ENCODE measurements at places on chromosomes 11 and 22. TPM values are rescaled to one million over a fixed set of nuclear protein-coding genes. Genes with fewer than 3 reads are reported as not detected.

The SLC37A2 gene
- 26.0 TPM for total RNA-seq

The CCDC116 gene
- 0.36 TPM for total RNA-seq

The SLC5A1 gene
- not detected for total RNA-seq

The BDNF gene
- 0.72 TPM for total RNA-seq

The NOX4 gene
- 2.6 TPM for total RNA-seq

The TIGD3 gene
- total RNA-seq, result 0.63 TPM

The LRRN4CL gene
- total RNA-seq, result 49.3 TPM

The MED17 gene
- 24.1 TPM for total RNA-seq

The RFPL1 gene
- not detected for total RNA-seq

The C22orf42 gene
- total RNA-seq, result not detected

The BACE1 gene
- total RNA-seq, result 24.0 TPM

DNA sequence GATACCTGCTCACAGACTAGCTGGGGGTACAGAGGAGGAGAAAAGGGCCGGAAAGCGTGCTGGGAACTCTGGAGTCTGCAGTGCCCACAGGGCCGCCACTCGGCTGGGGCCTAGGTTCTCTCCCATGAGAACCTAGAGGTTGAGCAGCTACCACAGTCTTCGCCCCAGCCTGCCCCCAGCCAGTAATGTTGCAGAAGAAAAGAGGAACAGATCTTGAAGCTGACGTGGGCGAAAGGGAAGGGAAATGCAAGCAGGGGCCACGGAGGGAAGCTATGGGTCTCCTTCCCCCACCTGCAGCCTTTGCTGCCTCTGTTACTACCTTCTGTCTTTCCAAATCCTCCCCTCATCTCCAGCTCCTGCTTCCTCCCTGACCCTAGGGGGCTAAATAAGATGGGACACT, 28.8 kb upstream of the P2RY2 start:
- no peak for DNase-seq

- no peak for DNase-seq
Measured at GRCh38 chr11:18726040-18726439, at the start of gene IGSF22. Gene IGSF22, minus strand, starts transcription at chr11:18726188. Its CDS starts 1,952 bp downstream, at chr11:18724236.

DNA sequence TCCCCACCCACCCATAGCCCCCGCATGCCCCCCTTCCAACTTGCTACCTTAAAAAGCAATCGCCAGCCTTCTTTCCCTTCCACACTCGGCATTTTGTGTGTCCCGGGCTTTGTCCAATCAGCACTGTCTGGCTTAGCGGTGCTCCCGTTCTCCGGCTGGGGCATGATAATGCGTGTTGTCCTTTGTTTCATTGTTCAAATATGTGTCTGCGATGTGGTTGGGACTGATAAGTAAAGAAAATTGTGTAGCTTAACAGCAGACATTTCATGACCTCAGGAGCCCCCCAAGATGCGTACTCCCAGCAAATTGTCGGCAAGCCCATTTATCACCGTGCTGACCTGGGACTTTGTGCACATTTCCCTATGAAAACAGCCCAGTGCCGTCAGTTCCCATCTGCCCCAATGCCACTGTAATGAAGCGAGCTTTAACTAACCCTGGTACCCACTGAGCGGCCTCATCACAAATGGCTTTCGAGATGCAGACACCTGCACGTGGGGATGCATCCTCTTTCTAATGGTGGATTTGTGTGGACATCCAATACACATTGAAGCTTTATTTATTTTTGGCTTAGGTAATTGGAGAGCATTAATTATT, 167.0 kb upstream of the E2F8 start:
- DNase-seq, result no peak

DNA sequence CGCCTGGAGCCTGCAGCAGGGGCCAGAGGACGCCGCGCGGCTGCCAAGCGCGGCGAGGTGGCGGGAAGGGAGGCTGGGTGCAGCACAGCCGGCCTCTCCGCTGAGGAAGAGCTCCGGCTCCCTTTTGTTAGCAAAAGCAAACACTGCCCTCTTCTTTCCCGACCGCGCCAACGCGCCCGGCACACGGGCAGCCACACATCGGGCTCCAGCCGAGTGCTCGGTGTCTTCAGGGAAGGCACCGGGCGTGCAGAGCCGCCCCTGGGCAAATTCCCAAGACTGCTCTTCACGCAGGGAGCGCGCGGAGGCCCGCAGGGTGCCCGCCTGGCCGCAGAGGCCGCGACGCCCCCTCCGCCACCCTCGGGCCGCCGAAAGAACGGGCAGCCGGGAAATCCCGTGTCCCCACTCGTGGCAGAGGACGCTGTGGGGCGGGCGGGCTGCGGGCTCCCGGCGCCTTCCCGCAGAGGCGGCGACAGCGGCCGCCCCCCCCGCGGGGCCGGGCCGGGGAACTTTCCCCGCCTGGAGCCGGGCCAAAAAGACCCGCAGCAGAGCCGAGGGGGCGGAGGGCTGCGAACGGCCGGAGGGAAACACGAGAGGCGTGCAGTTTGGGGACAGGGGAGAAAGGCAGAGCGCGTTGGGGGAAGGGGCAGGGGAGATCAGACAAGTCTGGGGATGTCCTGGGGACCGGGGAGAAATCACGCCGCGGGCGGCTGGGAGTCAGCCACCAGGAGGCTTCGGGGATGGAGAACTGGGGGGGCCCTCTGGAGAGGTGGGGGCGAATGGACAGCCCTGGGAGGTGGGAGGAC, 931 bp downstream of the CADM1 start:
- DNase-seq, result no peak

DNA sequence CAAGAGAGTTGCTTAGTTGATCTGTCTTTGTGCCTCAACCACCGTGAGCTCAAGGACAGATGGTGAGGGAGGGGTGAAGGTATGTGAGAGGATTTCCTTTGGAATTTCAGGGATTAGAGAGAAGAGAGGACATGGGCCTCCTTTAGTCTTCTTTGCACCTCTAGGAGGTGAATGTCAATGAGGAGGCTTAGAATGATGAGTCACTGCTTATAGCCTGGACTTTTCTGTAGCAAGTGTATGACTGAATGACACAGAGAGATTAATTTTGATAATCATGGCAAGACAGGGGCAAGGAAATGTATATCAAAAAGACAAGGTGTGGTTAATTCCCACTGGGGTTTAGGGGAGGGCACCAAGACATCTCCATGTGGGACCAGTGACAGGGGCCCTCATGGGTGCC, 947.3 kb upstream of the TENM4 start:
- no peak for DNase-seq

GRCh38 chr11:117335399-117335798, 7.7 kb downstream of the CEP164 start:
- no peak for DNase-seq

- no peak for DNase-seq
Measured at GRCh38 chr11:69311767-69312385, 17.9 kb downstream of the MYEOV start.

- DNase-seq, result no peak
Measured at GRCh38 chr11:82843057-82843795, 57.0 kb downstream of the PRCP start.

DNA sequence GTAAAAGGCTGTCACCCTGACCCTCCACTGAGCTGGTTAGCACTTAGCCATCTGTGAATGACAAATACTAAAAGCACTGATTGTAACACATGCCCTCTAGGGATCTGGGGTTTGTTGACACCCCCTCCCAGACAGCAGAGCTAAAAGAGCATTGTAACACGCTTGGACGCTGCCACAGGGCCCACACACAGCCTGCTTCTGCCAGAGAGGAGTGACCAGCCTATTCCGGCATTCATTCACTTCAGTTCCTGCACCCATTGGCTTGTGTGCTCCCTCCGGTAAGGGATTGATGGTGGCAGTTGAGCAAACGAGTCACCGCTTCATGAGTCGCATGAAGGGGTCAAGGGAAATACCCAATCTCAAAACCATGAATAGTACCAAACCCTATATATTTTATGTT, 15.8 kb downstream of the OR10D3 start:
- no peak for DNase-seq

GRCh38 chr22:19181786-19182471, 3.4 kb upstream of the SLC25A1 start:
- DNase-seq, result no peak

- no peak for DNase-seq
Measured at GRCh38 chr11:114166897-114167323, 107.4 kb downstream of the ZBTB16 start.

DNA sequence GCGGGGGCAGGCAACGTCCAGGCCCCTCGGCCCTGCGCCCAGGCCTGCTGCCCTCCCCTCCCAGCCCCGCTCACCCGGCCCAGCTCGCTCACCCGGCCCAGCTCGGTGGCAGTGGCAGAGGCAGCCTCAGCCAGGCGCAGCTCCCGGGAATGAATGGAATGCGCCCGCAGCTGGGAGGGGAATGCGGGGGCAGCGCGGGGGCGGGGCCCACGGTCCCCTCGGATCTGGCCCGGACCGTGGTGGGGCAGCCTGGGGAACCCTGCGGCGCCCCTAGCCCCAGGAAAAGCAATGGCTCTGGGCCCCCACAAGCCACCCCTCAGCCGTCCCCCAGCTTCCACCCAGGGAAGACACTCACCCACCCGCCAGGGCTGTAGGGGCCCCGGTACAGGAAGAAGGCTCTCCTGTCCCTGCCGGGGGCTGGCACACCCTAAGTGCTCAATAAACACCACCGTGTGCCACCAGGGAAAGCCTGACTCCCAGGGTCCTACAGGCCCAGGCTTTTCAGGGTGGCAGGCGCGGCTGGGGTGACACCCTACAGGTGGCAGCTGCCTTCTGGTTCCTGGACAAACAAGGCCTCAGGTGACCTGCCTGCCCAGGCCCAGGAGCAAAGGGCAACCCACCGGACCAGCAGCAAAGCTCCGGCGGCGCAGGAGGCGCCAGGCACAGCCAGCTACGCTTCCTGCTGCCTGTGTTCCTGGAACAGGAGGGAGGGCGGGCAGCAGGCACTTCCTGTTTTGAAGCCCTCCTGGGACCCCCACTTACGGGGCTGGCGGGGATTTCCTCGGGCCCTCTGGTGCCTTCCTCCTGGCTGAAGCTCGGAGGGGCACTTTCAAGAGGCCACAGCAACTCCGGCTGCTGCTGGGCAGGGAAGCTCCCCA, 13.8 kb downstream of the PLXNB2 start:
- no peak for DNase-seq

- no peak for DNase-seq
Measured at GRCh38 chr11:103110391-103110790, 1.2 kb downstream of the DYNC2H1 start.

- no peak for DNase-seq
Measured at GRCh38 chr11:121482231-121483129, 29.7 kb upstream of the SORL1-AS1 start.

DNA sequence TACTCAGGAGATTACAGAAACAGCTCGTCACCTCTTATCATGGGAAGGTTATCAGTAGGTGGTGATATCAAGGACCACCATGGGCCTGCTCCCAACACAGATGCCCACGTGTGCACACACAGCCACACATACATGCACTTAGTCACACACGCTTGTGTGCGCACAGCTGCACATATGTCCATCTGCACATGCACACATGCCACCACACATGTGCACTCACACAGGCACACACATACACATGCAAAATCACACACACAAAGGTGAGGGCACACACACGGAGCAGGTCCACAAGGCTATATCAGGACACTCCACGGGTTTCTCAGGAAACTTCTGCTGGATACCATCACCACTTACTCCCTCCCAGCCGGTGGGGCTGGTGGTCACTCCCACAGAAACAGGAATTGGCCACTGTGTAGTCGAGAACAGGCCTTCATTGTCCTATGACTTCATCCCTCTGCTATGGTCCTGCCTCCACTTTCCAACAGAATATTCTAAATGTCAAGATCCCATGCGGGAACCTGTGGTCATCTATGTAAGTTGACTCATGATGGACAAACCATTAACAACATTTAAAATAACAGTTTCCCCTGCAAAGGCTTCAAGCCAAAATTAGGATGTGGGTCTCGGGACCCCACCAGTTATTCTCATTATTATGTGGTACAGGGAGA, 2.2 kb downstream of the C11orf24 start:
- no peak for DNase-seq

DNA sequence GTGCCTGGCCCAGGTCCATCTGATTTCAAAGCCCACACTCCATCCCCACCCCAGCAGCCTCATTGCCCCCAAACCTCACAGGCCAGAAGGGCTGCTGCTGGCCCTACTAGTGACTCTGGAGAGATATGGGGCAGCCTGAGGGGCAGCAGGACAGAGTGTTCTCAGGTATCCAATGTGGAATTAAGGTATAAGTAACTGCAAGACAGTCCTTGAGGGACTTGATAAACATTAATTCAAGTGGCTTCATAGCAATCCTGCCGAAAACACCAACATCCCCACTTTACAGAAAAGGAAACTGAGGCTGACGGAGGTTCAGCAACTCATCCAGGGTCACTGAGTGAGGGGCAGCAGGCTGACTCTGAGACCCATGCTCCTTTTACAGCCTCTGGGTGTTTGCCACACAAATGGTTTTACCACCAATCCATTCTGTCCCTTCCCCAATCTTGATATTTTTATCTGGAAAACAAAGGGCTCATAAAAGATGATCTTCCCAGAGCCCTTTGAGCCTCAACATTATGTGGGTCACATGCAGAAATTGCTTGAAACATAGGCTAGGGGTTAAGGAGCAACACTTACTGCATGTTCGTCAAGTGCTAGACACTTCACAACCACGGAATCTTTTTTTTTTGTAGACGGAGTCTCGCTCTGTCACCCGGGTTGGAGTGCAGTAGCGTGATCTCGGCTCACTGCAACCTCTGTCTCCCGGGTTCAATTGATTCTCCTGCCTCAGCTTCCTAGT, 2.3 kb downstream of the NIPSNAP1 start:
- no peak for DNase-seq

DNA sequence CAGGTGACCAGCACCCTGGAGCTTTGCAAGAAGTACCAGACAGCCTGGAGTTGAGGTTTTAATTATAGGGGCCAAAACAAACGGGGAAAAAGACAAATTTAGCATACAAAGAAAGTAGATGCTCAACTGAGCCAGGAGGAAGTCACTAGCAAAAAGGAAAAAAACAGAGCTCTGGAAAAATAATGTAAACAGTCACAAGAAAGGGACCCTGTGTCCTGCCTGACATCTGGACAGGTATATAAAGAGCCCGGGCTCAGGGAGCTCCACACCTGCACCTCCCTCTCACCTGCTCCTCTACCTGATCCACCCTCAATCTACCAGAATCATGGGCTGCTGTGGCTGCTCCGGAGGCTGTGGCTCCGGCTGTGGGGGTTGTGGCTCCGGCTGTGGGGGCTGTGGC, at the start of gene KRTAP5-10:
TSS of gene KRTAP5-10 (plus strand) at position 301 of the 400 bp plus-strand sequence. CDS start at position 326, 25 bp downstream.
- no peak for DNase-seq

DNA sequence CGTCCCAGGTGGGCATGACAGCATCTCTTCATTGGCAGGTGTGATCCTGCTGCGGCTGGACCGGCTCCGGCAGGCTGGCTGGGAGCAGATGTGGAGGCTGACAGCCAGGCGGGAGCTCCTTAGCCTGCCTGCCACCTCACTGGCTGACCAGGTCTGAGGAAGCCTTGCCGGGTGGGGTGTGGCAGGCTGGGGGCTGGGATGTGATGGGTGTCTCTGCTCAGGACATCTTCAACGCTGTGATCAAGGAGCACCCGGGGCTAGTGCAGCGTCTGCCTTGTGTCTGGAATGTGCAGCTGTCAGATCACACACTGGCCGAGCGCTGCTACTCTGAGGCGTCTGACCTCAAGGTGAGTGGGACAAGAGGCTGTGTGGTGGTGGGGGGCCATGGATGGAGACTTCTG, 3.5 kb downstream of the LARGE2 start:
- no peak for DNase-seq

Data from omental fat pad (tissue), 4 donors.